ENCODE measurements at places on chromosomes 2 and 18.

DNA sequence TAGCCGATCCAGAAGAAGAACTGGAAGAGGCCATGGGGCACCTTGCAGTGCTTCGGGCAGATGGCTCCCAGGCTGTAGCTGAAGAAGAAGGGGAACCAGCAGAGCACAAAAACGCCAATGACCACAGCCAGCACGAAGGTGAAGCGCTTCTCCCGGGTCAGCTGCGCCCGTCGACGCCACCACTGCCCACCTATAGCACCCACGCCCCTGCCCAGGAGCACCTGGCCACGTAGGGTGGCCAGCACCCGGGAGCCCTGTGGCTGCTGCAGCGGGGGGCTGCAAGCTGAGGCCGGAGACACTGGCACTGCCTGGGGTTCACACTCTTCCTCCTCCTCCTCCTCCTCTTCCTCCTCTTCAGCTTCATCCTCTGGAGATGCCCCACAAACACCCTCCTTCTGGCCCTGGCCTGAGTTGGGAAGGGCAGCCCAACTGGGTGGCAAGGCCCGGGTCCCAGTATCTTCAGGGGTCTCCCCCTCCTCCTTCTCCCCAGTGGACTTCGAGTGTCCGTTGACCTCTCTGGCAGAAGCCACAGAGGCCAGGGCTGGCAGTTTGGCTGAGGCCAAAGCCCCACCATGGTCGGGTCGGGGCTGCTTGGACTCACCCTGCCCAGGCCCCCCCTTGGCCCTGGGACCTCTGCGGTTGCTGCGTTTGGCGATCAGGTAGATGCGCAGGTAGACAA, 1.3 kb downstream of the ADRA2B start:
- DNase-seq = no peak

- DNase-seq = no peak
Observed at GRCh38 chr2:207632575-207633493, 7.6 kb upstream of the METTL21A start.

DNA sequence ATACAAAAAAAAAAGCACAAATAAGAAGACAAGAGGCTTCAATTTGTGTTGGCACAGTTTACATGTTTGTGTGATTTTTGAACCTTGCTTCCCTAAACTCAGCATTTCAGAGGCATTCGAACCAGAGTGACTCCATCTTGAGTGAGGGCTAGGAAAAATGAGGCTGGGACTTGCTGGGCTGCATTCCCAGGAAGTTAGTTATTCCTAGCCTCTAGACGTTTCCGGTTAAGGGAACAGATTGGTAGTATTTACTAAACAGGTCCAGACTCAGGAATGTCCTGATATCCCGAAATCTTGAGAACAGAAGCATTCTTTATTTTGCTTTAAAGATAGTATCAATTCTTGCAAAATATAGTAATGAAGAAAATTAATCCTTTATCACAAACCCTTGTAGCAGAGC, 46.7 kb downstream of the RIT2 start:
- no peak for DNase-seq

- no peak for DNase-seq
Observed at GRCh38 chr2:102187496-102188150, 800 bp downstream of the IL1RL2 start.

DNA sequence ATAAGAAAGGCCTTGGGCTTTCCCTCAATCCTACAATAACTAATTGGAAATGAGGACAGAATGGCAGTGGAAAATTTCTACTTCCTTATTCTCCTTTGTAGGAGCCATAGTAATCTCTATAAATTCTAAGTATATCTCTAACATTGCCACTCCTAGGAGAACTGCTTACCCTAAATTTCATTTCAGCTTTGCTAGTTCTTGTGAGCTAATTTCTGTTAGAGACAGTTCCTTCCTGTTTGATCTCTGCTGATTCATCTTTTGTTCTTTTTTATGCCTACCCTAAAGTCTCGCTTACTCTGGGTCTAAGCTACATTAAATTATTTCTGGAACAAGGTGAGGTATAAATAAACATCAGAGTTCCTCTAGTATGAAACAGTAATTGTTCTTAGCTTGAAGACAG, 25.7 kb downstream of the ABHD3 start:
- DNase-seq = no peak

DNA sequence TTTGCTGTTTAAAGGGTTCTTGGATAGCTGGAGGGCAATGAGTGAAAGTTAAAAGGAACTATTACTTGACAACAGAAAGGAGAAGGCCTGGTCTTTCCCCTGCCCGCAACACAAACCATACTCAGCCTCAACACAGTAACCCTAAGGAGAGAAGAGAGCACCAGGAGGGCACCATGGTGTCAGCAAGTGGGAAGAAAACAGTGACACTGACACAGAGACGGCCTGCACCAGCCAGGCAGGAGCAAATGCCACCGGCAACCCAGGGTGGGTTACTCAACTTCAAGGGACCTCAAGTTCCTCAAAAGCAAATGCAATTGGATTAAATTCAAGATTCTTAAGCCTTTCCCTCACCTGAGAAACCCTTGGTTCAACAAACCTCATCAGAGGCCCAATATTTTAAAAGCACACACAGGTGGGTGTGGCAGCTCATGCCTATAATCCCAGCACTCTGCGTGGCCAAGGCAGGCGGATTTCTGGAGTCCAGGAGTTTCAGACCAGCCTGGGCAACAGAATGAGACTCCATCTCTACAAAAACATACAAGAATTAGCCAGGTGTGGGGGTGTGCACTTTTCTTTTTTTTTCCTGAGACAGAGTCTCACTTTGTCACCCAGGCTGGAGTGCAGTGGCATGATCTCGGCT, 52.3 kb downstream of the TFCP2L1 start:
- DNase-seq = no peak

DNA sequence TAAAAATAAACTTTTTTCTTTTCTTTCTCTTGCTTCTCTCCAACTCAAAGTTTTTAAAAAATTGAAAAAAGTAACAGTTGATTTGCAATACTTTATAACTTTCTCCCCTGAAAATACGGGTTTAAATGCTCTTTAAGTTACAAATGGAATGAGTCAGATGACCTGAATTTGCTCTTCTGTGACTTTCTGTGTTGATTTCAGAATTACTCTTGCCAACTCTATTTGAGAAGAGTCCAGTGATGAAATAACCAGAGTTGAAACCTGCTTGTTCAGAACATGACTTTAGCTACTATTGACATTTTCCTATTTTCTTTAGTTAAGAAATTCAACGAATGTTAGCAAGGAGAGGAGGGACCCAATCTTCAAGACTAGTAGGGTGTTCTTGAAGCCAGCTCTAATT, 146.1 kb upstream of the ZSWIM2 start:
- DNase-seq = no peak

DNA sequence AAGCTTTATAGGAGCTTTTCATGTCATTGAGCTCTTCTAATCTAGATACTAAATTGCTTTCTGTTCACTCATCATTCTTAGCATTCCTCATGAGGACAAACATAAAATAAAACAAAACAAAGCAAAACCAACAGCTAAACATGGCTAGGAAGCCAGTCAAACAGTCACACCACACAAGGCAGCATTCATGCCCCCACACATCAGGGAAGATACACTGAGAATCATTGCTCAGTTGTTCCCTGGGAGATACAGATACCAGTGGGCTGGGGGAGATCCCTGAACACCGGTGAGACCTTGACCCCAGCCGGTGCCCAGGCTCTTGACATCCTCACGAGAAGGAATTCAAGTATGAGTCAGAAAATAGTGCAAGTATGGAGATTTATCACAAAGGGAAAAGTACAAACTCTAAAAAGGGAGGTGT, 177.9 kb upstream of the ARL4C start:
- DNase-seq = no peak

DNA sequence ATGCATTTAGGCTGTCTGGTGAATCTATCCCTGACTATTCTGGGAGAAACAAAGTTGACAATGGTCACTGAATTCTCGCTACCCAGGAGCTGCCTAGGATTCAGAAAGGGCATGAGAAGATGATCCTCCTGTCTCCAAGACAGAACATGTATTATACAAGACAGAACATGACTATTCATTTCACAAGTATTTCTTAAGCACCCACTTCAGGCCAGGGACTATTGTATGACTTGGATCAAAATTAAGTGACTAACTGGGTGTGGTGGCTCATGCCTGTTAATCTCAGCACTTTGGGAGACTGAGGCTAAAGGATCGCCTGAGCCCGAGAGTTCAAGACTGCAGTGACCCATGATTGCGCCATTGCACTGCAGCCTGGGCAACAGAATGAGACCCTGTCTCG, 235.8 kb upstream of the RAB12 start:
- DNase-seq = no peak

GRCh38 chr2:23506531-23507266, 121.7 kb downstream of the KLHL29 start:
- no peak for DNase-seq

DNA sequence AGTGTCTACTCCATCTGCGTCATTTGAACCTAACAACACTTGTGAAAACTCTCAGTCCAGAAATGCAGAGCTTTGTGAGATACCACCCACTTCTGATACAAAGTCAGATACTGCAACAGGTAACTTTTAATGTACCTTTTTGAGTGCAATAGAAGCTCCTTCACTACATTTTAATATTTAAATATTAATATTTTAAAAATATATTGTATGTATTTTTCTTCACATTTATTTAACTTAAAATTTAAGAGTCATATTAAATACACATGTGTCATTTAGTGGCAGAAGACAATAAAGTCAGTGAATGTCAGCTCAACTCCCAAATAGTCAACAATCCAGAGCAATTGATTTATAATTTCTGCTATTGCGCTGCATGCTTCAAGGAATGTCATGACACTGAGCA, 13.9 kb downstream of the UBXN4 start:
- DNase-seq = no peak

DNA sequence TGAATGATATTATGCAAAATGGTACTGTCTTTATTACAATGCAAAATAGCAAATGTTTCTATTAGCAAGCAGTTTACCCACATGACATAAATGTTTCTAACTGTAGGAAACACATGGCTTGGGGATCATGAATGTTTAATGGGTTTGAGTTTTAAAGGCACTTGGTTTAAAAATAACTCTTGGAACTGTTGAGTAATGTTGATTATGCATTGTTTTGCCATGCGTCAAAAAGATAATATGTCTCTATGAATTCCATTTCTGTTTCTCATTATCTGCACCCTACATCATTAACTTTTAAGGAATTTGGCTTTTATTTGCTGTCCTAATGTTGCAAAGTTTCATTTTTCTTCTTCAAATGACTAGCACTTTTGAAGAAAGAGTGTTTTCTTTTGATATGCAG, 1355.5 kb downstream of the SUCLG1 start:
- DNase-seq = no peak

DNA sequence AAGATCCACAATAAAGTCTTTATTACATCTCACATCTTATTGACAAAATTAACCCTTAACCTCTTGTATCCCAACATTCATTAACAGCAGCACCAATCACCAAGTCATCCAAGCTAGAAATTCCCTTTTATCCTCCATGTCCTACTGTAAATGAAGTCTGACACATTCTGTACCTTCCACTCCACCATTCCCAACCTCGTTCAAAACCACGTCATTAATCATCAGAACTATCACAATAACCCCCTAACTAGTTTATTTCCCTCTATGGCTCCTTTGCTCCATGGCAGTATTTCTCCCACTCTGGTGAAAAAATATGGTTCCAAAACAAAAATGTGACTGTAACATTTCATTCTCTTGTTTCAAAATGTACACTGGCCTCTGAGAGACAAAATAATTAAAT, 1626.2 kb downstream of the LRP1B start:
- no peak for DNase-seq

DNA sequence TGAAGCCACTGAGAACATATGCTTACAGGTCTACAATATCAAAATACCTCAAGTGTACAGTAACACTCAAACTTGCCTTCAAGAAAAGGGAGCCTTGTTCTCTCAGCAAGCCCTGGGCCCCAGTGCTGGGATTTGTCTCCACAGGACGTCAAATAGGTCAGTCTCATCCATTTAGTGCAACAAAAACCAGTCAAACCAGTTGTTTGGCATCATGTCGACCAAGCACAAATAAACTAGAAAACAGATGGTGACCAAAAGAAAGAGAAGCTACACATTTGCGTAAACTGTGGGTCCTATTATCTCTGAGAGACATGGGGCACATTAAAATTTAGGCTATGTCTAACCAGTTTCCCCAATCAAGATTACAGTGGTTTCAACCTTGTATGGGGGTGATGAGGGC, 182.6 kb upstream of the PKDCC start:
- no peak for DNase-seq

DNA sequence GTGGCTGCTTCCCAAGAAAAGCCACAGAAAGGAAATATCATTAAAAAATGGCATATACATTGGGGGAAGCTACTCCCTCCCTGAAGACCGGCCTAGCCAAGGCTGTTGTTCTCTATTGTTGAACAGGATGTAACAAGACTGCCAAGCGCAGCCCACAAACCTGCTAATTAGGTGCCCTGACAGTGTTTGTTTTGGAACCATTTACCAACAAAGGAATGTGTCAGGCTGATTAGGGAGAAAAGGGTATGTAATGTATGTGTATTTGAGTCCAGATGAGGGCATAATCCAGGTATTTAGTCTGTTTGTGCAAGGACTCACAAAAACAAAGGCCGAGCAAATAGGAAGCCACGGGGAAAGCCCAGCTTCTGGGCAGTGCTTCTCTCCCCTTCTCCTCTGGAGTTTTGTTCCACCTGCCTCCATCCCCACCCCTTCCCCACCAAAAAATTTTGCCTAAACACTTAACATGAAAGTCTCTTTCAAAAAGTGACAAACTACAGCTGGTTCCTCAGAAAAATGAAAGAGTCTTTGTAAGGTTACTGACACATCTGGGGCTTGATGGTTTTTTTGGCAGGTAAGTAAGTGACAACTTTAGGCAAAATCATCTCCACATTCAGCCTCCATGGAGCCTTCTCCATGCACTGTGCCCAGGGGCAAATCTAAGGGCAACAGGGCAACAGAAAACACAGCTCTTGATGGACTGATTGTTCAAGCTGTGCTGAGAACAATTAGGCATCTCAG, 78.3 kb upstream of the FZD5 start:
- no peak for DNase-seq

DNA sequence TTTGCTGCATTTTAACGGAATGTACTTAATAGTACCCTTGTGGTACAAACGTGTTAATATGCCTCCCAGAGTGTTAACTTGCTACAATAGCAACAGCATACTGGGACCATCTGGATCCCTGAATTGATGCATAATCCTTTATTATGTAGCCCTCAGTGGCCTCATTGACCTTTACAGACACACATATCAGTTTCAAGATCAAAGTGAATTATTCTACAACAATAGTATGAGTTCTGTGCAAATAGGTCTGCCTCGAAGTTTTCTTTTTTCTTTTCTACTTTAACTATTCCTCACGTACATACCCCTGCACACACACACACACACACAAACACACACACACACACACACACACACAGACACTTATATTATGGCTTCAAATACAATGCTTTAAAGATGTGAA, 1622.1 kb downstream of the LRP1B start:
- no peak for DNase-seq

DNA sequence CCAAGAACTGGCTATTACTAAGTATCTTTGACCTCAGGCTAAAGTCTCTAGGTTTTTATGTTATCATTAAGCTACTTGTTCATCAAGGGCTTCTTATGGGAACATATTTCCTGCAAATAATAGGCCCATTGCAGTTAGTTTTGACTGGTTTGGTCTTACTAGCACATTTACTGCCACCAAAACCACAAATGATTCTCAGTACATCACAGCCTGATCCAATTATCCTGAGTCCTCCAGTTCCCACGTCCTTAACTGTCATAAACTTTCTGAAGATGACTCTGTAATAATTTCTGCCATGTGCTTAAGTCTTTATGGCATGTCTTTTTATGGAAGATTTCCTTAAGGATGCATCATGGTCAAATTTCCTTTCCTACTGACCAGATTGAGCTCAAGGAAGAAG, 123.3 kb upstream of the TANK start:
- DNase-seq = no peak

Measured in stimulated activated CD4-positive, alpha-beta T cell treated with anti-CD3 and anti-CD28 coated beads, Interleukin-12 subunit alpha, Interleukin-12 subunit beta, amount 100 ng/mL, for 48 hours (primary cell).